Skin of body (tissue), 3 donors: ENCODE measurements at places on chromosomes 1 and 21. TPM values are rescaled to one million over a fixed set of nuclear protein-coding genes. Genes with fewer than 3 reads are reported as not detected.

Gene SELL
- 12.3 TPM for total RNA-seq

DNA sequence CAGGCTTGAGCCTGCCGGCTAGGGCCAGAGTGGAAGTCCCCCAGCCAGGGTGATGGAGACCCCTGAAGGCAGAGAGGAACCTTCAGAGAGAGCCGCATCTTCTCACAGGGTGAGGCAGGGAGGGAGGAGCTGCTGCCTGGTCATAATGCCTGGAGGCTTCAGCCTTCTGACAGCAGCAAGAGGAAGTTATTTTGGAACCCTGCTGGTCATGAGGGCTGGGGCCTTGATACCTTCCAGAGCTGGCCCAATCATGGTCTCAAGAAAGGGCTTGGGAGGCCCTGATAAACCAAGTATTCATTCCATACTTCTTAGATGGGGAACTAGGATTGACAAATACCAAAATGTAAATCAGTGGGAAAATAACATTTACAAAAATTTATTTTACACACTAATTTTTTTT lies 26.6 kb upstream of the MPZL1 start:
- no peak for DNase-seq

DNA sequence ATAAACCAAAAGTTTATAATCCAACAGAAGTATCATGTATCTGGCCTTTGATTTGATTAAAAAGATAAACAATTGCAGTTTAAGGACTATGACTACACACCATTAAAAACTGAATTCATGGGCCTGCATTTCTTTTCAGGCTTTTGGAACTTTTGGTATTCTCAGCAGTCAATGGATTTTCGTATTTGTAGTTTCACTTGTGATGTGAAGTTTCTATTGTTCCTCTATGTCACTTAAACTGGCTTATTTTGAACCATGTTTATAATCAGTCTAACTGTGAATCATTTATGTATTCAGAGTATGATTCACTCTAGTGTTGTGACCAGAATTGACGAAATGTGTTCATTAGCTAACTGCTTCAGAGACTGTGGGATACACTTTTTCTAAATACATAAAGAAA lies 132.9 kb downstream of the COQ8A start:
- no peak for DNase-seq

Gene DSCAM
- 0.20 TPM for total RNA-seq

DNA sequence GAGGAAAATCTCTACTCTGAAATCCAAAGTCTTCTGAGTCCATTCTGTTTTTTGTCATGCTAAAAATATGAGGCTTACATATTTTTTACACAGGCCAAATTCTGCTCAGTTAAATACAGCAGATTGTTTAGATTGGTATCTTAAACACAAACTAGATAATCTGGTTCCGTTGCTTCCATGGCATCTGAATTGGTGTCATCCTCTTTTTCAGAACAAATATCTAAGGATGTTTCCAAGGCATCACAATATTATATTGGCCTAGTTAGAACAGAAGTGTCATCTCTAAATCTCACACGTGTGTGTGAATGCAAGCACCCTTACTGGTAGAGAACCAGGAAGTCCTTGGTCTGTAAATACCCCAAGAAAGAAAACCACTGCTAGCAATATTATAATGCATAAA lies 151.2 kb downstream of the NRIP1 start:
- DNase-seq = no peak

Gene FAM20B
- total RNA-seq = 25.7 TPM

Gene PDPN
- total RNA-seq = 5.3 TPM

Gene OR2G6
- not detected for total RNA-seq

- no peak for DNase-seq
Observed at GRCh38 chr1:32447469-32448185, 17.2 kb upstream of the ZBTB8B start.

DNA sequence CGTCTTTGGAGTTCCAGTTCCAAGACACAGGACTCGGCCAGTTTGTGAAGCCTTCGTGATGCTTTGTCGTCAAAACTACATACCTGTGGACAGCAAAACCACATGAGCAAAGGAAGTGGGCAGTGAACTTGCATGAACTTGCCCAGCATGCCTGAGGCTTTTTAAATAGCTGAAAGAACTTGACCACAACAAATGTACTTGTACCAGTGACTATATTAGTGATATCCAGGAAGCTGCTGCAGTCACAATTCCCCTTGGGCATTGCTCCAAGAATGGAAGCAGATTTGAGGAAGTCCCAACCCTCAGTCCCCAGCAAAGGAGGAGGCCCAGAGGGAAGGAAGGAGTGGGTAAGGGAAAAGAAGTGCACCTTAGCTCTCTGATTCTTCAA lies 2.6 kb downstream of the FUCA1 start:
- DNase-seq = no peak

GRCh38 chr1:23644555-23644866 lies 47.1 kb upstream of the RPL11 start:
- no peak for DNase-seq

- no peak for DNase-seq
Observed at GRCh38 chr1:235643837-235644692, 5.5 kb downstream of the GNG4 start.

DNA sequence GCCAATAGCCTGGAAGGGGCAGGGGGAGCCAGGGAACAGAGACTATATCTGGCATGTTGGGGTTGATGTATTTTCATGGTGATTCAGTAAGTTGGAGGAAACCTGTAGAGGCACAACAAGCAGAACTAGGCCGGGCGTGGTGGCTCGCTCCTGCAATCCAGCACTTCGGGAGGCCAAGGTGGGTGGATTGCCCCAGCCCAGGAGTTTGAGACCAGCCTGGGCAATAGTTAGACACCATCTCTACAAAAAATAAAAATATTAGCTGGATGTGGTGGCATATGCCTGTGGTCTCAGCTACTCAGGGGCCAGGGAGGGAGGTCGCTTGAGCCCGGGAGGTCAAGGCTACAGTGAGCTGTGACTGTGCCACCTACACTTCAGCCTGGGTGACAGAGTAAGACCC lies 10.1 kb upstream of the PTCH2 start:
- DNase-seq = no peak

DNA sequence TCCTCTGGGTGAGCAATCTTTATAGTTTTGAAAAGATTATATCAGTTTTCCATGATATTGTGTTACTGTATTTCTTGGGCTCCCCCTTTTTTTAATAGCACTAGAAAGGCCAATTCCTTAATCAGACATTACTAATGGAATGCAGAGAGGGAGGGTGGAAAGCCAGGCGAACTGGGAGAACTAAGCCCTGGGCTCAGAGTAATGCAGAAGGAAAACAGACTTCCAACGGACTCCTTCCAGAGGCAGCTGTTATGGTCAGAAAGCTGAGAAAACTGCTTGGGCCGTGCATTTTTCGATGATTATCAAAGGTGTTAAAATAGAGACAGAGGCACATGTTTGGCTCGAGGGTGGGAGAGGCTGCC lies 206.3 kb downstream of the FOXD2 start:
- DNase-seq = peak; percentile 83

DNA sequence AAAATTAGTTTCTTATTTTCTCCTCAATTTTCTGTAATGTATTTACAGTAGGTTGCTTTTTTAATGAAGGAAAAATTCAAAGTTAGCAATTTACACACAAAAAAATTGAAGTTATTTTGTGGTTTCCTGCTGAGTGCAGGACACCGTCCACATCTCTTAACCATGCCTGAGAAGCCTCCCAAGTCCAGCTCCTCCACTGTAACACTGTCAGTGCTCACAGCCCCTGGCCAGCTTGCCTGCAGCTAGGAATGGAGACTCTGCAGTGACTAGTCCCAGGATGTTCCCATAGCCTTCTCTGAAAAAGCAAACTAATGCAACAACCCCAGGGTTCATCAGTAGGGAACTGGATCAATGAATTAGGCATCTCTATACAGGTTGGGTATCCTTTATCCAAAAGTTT lies 3.5 kb downstream of the A3GALT2 start:
- no peak for DNase-seq

- peak; percentile 87 for DNase-seq
Observed at GRCh38 chr1:203672346-203672745, 45.7 kb downstream of the ATP2B4 start.

DNA sequence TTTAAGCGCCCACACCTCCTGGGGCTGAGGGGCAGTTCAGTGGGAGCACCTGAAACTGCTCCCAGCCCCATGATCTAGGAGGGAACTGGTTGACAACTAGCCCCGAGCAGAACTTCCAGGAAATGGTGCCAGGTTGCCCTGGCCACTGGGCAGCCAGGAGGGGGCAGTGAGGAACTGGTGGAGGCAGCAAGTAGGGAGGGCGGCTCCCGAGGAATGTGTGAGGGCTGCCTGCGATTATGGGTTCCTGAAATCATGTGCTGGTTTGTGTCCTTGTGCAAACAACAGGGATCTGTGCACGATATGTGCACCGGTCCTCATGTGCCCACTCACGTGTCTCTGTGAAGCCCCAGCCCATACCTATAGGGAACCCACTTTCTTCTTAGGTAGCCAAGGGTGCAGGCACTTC lies 9.9 kb downstream of the GPR3 start:
- peak; percentile 61 for DNase-seq
